ENCODE measurements at places on chromosomes 2 and 18. TPM values are rescaled to one million over a fixed set of nuclear protein-coding genes. Genes with fewer than 3 reads are reported as not detected.

UGT1A4 gene
- total RNA-seq = not detected

- no peak overlapping the region for H3K27ac ChIP-seq
- no peaks in the 10 kb centered on the region for H3K27me3 ChIP-seq
- H3K4me1 ChIP-seq = peaks cover 61% of the 10 kb centered on the region
Measured at GRCh38 chr2:197890168-197890567, 85.8 kb downstream of the PLCL1 start.

FKBP1B gene
- 3.7 TPM for total RNA-seq

DNA sequence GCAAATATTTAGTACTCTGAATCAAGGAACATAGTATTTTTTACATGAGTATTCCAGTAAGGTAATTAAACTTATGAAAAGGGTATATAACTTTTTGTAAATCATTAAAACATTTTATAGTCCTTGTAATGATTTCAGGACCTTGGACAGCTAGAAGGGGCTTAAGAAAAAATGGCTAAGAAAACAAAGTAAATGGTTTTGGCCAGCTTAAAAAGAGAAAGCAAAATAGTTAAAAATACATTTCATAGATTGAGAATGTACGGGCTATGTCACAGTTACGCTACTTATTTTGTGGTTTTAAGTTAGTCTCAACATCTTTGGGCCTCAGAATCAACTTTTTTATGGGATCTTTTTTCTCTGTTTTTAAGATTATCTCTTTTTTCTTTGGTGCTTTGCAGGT is 26.7 kb downstream of the POLI start:
- H3K4me1 ChIP-seq = no peaks in the 10 kb centered on the region
- no peak overlapping the region for H3K27ac ChIP-seq
- H3K36me3 ChIP-seq = no peaks in the 10 kb centered on the region
- H3K4me3 ChIP-seq = no peak overlapping the region

GRCh38 chr2:16023506-16024360 is 83.4 kb downstream of the MYCN start:
- H3K4me1 ChIP-seq = no peaks in the 10 kb centered on the region
- H3K4me3 ChIP-seq = no peak overlapping the region
- no peak for DNase-seq

CEP192 gene
- total RNA-seq = 21.9 TPM

SPATA3 gene
- not detected for total RNA-seq
